Activated effector memory CD4-positive, alpha-beta T cell treated with anti-CD3 and anti-CD28 coated beads, Interleukin-2, amount 50 U/mL, for 16 hours (primary cell): ENCODE measurements at places on chromosomes 5 and 9.

GRCh38 chr5:173750538-173751265, 134.3 kb upstream of the BOD1 start:
- no peak for DNase-seq

GRCh38 chr5:139137697-139138096, 60.5 kb downstream of the SIL1 start:
- DNase-seq, result no peak

GRCh38 chr9:100561256-100561655, 16.6 kb upstream of the CAVIN4 start:
- no peak for DNase-seq

- DNase-seq, result no peak
Observed at GRCh38 chr5:54570916-54571315, 53.4 kb downstream of the SNX18 start.

DNA sequence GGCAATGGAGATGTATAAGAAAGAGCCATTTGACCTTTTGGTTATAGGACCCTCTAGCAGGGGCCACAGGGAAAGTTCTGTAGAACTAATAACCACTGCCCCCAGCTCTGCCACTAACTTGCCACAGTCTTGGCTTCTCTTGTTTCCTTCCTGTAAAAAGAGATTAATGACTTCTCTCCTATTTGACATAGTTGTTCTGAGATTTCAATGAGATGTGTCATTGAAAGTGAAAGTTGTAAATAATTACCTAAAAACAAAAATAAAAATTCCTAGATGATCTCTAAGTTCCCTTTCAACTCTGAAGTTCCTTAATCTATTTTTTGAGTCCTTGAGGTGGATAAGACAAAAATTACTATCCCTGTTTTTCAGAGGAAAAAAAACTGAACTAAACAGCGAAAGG, 1.4 kb upstream of the KIF12 start:
- DNase-seq, result no peak

DNA sequence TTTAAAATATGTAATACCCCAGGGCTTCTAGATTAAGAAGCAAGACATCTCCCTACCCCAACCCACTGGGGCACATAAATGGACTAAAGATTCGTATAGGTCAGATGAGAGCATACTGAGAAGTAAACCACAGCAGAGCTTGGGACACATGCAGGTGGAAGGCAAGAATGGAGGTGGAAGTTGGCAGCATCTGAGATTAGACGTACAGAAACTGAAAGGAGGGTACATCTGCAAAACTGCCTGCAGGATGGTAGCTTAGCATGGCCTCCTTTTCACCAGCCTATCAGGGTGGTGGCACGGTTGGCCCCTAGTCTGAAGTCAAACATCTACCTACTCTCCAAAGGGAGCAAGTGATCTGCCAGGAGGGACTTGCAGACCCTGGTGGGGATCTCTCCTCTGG, 181.8 kb downstream of the TSSK1B start:
- no peak for DNase-seq

DNA sequence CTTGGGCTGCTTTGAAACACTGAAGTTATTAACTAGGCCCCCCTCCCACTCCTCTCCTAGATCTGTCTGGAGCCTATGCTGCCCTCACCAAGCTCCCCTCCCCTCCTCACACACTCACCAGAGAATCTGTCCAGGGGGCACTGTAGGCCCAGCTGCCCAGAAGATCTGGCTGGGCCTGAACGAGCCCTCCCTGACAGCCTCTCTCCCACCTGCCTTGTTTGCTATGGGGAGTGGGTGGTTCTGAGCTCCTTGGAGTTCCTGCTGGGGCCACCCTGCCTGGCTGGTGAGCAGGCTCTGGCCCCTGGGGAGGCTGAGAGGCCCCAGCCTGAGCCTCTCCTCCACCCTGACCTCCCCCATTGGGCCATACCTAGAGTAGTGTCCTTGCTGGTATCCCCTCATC, 75.1 kb downstream of the PSD2 start:
- DNase-seq, result no peak

GRCh38 chr9:37246826-37247225, 126.5 kb downstream of the ZCCHC7 start:
- DNase-seq, result no peak

- no peak for DNase-seq
Observed at GRCh38 chr9:93594041-93594756, 17.8 kb downstream of the PHF2 start.
